ENCODE measurements at places on chromosomes 3 and 15. TPM values are rescaled to one million over a fixed set of nuclear protein-coding genes. Genes with fewer than 3 reads are reported as not detected.

The CLDN1 gene
- total RNA-seq = not detected

The ABI3BP gene
- total RNA-seq = 11.7 TPM

The GPR149 gene
- not detected for total RNA-seq

The CFAP100 gene
- total RNA-seq = not detected

The DISP2 gene
- total RNA-seq = 0.71 TPM

The SERINC4 gene
- 0.25 TPM for total RNA-seq

The RAD51 gene
- total RNA-seq = 0.56 TPM

The SCN11A gene
- total RNA-seq = 0.13 TPM

All from heart left ventricle (tissue), 16 donors.